ENCODE measurements at places on chromosomes 4 and X.

- no peak for DNase-seq
These were observed 27.1 kb downstream of the TMEM271 start for GRCh38 chr4:548976-549375.

GRCh38 chr4:186296481-186296880, 30.5 kb downstream of the F11 start:
- DNase-seq, result no peak

GRCh38 chr4:28117084-28117682, 1256.5 kb downstream of the STIM2 start:
- DNase-seq, result no peak

- no peak for DNase-seq
These were observed 53.8 kb downstream of the NFKB1 start for GRCh38 chr4:102554992-102555391.

GRCh38 chrX:109270580-109271484, 211.1 kb downstream of the GUCY2F start:
- no peak for DNase-seq

DNA sequence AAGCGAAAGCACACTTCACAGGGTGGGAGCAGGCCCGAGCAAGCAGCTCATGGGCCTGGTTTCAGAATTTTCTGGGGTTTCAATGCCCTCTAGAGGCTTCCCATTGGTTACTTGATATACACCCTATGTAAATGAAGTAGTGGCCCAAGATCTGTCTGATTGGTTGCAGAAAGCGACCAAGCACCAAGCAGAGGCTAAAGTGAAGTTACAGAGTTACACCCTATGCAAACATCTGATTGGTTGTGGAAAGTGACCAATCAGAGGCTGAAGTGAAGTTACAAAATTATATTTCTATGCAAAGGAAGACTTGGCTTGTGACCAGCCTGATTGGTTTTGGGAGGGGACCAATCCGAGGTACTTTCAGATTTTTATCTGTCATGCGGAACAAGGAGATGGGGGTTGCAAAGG, 8.2 kb downstream of the FHIP1A start:
- DNase-seq, result no peak

DNA sequence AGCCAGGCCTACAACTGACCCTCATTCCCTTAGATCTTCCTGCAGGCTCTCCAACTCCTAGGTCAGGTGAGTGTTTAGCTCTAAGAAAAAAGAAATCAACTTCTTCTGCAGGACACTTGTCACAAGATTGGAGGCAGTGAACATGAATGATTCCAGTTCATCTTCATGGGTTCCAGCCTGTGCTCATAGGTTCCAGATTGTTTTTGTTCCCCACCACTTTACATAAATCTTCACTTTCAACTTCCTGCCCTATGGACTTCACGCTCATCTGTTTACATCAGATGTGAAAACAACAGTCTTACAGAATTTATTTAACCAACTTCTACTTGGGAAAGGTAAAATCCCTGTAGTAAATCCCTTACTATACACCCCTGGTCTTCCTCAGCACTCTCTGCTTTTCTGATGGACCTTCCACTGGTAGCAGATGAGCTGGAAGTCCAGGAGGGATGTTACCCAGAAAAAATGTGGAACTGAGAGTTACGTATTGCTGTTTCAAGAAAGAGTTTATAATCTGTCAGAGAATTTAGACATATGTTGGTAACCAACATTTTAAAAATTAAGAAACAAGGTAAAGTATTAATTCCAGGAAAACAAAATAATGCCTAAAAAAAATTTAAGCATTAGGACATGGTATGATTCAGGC, 62.4 kb downstream of the ANAPC10 start:
- DNase-seq, result no peak

DNA sequence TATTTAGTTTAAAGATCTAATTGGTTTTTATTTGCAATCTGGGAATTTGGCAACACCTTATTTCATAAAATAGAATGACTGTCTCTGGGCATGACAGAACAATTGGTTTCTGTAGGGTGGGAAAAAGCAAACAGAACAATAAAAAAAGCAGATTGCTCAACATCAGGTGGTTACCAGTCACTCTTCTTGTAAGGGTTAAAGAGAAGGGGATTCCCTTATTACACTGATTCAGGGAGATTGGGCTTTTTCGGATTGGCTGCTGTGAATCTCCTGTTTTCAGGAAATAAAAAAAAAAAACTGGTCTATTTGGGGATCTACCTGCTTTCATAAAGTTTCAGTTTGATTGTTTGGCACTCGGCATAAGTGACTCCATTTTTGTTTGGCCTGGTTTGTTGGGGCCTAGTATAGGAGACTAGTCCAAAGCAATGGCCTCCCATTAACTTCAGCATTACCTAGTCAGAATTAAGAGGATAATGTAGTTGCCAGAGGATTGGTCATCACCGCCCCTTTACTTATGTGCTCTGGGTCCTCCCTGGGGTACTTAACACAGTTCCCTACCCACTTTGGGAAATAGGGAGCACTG, 380.5 kb downstream of the IDS start:
- no peak for DNase-seq

- DNase-seq, result no peak
These were observed 33.2 kb upstream of the TSPAN5 start for GRCh38 chr4:98691588-98691987.

DNA sequence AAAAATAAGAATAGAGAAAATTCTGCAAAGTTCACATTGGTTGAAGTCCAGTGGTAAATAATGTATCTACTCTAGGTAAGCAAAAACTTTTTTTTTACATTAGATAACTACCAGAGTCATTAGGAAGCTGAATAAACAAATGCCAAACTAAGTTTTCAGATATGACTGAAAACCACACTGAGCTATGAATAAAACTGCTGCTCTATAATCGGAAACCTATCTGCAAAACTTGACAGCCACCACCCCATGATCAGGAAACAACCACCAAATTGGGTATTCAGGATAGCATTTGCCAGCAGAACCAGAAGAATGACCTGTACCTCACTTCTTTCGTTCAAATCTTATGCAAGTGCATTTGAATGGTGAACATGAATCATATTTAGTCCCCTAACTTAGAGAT, 173.0 kb upstream of the TET2 start:
- no peak for DNase-seq

DNA sequence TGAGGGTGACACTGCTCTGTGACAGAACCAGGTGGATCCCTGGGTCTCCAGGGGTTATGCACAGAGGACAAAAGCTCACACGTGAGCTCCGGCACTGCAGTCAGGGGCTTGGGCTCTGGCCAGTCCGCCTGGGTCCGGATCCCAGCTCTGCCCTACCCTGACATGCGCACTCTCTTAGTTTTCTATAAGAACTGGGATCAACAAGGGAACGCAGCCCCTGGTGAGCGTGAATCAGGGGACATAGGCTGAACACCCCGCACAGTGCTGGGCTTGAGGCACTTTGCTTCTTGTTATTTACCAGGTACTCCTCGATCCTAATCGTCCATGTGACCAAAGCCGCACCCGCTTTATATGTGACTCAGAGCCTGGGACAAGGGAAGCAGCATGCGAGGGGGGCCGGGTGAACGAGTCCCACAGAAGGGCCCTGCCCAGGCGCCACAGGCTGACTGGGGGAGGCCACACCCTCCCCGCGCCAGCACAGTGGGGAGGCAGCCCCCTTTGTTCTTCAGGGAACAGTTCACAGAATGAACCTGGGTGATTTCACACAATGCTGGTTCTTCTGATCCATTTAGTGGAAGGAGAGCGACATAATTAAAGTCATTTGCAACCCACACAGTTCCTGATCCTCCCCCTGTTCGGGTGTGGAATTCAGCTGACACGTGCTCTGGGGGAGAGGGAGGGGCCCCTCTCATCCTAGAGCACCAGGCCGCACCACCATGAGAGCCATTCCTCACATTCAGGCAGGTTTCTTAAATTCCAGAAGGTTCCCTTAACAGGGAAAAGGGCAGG, 55.5 kb downstream of the WFS1 start:
- no peak for DNase-seq

GRCh38 chr4:20430259-20430941, 178.7 kb downstream of the SLIT2 start:
- no peak for DNase-seq

DNA sequence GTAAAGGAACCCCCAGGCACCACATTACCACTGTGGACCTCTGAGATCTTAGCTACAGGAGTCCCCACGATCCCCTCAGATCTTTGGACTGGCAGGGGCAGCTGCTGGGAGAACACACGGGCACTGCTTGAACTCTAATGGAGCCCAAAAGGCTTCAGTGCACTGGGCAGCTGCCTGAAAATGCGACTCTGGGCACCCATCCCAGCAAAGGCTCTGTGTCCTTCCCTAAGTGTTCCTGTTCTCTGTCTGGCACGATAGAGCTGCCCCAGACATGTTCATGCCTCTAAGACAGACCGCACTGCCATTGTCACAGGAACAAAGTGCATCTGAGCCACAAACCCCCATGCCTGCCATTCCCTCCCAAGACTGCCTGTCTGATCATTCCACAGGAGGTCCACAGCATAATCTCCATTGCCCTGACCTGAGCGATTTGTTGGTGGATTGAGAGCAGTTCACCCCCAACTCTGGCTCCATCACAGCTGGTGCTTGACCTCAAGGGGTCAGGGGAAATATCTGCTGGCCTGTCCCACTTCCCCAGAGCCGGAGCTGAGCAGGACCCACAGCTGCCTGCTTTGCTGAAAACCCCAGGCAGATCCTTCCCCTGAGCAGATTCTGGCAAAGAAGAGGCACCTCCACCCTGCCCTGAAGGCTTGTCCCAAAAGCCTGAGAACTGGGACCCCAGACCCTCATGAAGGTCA, 436.0 kb upstream of the INTU start:
- no peak for DNase-seq

GRCh38 chr4:148229028-148229427, 213.2 kb downstream of the NR3C2 start:
- DNase-seq, result no peak

DNA sequence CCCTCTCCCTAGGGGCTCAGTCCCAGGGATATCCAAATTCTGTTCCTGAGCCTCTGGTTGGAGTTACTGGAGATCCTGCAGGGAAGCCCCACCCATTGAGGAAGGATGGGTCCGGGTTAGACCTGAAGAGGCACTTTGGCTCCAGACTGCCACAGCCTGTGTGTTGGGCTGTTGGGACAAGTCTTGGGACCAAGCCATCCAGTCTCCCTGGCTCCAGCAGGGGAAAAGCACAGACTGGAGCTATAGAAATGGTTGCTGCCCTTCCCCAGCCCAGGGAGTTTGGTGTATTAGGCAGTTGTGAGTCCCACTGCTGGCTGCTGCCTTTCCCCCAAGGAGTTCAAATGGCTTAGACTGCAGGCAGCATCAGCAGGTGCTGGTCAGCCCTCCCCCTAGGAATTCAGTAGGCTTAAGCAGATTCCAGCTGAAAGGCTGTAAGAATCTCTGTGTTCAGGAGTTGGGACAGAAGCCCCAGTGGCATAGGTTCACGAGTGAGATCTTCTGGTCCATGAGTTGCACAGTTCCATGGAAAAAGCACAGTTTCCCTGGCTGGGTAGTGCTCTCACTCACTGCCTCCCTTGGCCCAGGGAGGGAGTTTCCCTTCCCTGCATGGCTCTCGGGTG, 344.0 kb upstream of the EPHA5 start:
- no peak for DNase-seq

- DNase-seq, result no peak
These were observed 103.6 kb downstream of the UCHL1 start for GRCh38 chr4:41360214-41360920.

GRCh38 chr4:146442801-146443200, 78.9 kb downstream of the SLC10A7 start:
- no peak for DNase-seq

DNA sequence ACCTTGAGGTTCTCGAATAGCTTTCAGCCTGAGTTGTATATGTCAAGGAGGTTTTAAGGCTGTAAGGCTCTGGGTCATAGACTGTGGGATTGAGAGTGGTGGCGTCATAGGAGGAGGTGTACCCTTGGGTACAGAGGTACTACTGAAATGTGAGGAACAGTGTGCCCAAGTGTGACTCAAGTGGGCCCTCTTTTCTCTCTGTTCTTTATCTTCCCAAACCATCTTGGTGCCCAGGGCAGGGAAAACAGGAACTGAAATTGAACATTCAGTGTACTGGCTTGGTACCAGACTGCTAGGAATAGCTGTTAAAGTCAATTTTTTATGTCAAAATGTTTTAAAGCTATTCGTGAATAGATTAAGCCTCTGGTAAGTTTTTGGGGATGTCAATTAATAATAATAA, 136.2 kb upstream of the RPS6KA3 start:
- DNase-seq, result no peak

DNA sequence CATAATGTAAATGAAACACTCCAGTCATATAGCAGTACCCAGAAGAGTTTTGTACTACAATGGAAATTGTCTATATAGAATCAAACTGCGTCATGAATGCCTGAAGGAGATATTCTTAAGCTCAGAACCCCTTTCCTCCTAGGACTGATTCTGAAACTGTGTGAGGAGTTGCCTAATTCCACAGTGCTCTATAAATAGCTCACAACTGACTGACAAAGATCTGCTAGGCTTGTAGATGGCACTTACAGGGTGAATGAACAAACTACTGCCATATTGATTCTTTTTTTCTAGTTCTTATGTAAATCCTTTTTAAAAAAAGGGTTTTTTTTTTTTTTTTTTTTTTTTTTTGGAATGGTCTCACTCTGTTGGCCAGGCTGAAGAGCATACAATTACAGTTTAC, 30.1 kb upstream of the UGT2B17 start:
- DNase-seq, result no peak

DNA sequence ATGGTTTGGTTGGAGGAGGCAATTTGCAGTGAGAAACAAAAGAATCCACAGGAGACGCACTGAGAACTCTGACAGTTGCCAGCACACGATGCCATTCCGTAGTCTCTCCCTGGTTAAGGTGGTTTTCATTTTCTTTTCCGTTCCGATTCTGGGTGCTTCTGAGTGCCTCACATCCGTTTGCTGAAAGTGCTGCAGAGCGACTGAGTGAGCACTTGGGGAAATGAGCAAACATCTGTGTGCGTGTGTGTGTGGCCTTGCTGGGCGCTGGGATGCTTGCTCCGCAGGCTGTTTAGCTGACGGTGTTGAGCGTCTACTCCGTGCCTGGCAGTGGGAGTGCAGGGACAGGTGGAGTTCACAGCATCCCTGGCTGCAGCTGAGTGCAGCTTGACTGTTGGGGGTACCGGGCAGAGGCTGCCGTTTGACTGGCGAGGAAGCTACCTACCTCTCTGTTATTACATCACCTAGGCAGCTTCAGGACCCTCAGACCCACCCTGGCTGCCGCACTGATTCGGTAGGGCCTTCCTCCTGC, 49.3 kb downstream of the SORCS2 start:
- no peak for DNase-seq

DNA sequence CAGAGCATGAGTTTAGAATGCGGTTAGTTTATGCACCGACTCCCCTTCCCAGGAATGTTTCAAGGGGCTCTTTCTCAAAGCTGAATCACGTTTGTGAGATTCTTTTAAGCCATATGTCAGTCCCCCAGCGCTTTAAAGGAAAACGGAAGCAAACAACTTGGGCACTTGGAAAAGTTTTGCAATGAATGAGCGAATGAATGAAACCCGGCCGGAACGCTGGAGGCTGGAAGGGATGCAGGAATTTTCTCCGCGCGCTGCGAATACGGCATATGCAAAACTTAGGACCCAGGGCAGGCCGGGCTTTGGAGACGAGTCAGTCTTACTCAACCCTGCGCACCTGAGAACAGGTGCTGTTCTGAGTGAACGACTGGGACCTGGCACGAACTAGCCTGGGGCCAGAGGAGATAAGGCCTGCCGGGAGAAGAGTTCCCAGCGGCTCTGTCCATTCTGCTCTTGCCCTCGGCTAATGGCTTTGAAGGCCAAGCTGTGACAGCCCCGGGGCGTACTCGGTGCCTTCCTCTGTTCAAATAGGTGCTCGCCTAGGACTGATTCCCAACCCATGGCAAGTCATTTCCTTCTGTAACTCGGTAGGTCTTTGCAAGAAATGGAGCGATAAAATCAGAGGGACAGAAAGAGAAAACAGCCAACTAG, 743 bp upstream of the NRK start:
- no peak for DNase-seq
